NCI-H524 treated with DMSO at 0.1 percent for 48 hours (cell line): ENCODE measurements at places on chromosomes 5 and 9.

DNA sequence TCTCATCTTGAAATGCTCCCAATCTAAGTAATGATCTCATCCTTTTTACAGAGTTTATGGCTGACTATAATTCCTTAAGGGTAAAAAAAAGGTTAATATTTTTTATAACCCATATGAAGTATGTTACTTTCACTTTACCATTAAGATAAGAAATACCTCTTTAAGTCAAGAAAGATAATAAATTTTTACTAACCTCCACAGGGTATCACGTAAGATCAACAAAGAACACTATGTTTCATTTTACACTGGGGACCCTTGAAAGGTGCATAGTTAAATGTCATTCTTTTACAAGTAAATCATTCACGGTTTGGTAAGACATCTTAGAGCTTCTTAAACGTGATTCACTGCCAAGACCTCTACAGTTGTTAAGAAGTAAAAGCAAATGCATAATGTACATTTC lies 472.7 kb upstream of the CDH9 start:
- DNase-seq = no peak

DNA sequence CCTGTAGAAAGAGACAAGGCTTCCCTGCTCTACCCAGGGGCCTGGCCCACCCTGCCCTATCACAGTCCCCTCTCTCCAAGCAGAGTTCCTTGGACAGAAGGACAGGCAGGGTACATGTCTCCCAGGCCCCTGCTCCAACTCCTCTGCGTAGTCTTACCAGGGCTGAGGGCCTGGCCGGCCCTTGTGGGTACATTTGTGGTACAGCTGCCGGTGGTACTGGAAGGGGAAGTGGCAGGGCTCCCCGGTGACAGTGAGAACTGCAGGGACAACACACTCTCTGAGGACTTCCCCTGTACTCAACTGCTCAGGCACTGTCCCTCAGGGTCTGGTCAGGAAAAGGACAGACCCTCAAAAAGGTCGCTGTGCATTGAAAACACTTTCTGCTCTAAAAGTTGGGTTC lies 3.6 kb downstream of the F12 start:
- DNase-seq = no peak

DNA sequence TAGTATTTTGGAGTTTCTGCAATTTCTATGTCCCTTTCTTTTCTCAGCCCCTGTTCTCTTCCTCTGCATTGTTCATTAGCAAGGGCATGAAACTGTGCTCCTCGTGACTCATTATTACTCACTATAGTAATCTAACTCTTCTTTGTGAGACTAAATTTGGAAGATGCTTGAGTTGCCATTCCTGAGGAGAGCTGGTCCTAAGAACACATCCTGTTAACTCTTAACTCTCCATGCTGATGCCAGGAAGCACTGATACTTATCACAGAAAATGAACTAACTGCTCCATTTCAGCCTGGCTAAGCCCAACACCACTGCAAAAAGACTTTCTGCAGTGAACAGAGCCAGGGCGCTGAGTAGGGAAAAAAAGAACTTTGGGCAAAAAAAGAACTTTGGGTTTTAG lies 10.6 kb upstream of the CSNK1A1 start:
- no peak for DNase-seq

GRCh38 chr9:93058355-93059010 lies at the start of gene SUSD3:
TSS of gene SUSD3 (plus strand) at chr9:93058701. CDS start at chr9:93058743, 42 bp downstream.
- no peak for DNase-seq

DNA sequence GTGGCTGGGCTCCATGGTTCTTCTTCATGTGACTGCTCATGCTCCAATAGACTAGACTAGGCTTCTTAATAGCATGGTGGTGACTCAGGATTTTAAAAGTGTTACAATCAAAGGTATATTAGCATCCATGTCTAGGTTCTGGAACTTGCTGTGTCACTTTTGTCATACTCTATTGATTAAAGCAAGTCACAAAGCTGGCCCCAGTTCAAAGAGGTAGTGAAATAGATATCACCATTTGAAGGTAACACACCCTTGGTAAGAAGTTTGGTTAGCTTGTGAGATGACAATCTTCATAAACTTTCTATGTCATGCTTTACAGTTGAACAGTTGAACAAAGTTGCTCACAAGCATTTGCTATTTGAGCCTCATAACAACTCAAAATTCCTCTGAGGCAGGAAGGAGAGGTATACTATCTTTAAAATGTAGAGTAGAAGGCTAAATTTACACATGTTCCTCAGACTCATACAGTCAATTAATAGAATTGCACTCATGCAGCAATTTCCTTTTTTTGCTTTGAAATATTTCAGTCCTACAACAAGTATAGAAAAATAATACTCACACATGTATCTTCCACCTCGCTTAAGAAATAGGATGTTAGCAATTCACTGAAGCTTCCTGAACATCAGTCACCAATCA lies 56.8 kb upstream of the TMEM252 start:
- no peak for DNase-seq

GRCh38 chr9:95083086-95083768 lies 234.3 kb downstream of the FANCC start:
- DNase-seq = no peak
